ENCODE measurements at places on chromosomes 12 and 14.

- DNase-seq: no peak
These were observed 11.9 kb upstream of the KLRB1 start for GRCh38 chr12:9619411-9620179.

DNA sequence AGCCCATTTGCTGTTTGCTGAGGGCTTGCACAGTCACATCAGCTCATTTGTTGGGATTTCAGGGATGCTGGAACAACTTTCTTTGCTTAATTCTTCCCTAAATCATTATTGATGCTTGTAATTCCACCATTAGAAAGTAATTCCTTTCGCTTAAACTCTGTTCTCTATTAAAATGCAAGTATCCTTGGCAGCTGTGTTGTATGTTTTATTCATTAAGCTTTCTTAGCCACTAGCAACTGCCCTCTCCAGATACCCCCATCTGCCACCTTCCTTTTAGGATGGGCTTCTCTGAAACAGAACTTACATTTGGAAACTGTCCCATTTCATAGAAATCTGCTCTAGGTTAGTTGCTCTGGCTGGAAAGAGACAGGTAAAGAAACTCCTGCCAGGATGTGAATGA is 43.7 kb downstream of the ADCK1 start:
- DNase-seq: no peak

- no peak for DNase-seq
These were observed 125.2 kb downstream of the MED13L start for GRCh38 chr12:116152268-116152667.

DNA sequence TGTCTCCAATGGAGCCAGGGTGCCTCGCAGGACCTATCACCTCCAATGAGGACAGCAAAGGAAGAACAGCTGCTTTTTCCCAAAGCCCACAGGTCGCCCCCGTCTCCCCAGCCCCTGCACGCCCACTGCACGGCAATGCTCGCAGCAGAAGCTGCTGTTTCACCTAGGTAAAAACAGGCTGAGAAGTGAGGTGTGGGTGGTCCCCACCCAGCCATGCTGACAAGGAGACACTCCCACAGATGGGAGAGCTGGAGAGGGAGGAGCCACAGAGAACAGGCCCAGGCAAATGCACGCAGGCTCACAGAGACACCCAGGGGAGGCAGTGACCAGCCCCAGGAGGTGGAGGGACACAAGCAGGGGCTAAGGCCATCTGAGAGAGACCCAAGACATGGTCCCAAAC is 10.4 kb downstream of the CFAP73 start:
- no peak for DNase-seq

- no peak for DNase-seq
These were observed 34.6 kb downstream of the PRIMA1 start for GRCh38 chr14:93753647-93754046.

DNA sequence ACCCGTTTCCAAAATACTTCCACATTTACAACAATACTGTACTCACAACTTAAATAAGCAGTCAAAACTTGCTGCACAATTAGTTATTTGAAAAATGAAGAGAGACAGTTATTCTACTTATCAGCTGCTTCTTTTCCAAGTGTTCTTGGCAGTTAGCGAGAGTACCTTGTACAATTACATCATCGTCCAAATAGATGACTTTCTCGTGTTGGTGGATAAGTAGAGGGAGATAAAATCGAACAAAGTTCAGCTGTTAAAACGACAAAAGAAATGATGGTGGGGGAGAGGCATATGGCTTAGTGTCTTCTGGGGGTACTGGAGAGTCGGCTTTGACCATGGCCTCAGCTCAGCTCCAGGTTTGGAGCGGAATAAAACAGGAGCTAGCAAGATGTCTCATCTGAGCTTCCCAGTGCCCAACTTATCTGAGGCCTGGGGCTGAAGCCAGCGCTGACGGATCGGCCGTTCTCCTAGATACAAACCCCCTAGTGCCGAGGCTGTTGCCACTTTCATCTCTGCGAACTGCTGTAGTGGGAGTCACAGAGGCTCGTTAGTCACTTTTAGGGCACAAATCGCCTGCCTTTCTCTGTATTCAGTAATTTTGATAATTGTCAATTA is 31.7 kb downstream of the TDG start:
- DNase-seq: no peak

All from cerebellar nuclear complex (tissue), 1 donor.